ENCODE measurements at places on chromosomes 12 and 14.

- DNase-seq, result no peak
These were observed 1037.8 kb downstream of the BCL11B start for GRCh38 chr14:98234208-98234607.

- DNase-seq, result no peak
These were observed 13.7 kb downstream of the ARID2 start for GRCh38 chr12:45743247-45743646.

DNA sequence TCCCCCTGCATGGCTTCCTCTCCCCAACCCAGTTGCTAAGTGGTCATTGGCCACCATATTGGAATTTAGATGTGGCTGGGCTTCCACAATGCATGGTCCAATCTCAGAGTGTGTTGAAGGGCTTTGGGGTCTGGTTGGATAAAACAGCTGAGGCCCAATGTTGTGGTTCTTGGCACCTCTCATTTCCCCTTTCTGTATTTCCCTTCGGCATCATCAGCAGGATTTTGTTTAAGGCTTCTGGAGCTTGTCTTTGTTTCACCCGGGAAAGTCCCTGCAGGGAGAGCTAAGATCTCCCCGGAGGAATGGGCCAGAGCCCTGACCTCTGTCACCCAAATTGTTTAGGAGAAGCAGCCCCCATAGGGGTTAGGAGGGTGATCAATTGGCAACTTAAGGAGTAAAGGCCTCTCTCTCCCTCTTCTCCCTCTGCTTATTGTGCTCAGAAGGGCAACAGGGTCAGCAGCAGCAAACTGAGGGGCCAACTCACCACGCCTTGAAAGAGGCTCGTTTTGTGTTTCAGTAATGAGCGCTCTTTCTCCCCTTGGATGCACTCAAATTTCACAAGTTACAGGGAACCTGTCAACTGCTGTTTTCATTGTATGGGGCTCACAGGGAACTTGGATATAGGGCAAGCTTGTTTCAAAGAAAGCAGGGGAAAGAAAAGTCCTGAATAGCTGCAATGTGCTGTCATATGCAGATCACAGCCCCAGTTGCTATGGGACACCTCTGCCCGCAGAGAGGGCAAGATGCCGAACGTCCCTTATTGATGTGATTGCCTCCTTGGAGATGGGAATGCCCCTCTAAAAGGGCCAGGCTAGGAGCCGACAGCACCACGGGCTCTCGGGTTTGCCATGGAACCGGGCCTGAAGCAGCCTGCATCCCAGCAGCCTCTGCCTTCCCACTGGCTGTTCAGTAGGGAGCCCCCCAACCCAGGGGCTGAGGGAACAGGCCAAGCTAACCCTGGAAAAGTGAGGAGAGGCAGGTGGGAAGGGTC lies 223.7 kb downstream of the ZFP36L1 start:
- no peak for DNase-seq

DNA sequence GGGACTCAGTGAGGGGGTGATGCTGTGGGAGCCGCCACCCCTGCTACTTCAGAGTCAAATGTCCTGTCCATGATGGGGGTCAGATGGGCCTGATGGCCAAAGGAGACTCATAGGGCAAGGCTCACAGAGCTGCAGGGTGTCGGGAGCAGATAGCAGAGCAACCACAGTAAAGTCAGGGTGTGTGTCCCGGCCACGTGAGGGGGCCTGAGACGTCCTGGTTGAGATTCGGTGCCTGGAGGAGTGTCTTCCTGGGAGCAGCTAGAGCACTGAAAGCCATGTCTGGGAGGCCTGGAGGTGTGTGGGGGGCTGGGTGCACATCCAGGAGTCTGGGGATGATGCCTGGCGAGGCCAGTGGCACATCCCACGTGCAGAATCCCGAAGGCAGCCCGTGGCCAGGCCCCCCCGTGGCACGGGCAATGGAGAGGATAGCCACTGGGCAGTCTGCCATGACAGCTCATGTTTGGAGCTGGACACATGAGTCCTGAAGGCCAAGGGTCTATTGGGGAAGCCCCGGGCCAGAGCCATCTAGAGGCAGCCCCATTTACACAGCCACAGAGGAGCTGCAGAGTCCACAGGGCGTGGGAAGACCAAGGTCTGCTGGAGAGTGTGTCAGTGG lies 308.0 kb upstream of the SFSWAP start:
- no peak for DNase-seq

DNA sequence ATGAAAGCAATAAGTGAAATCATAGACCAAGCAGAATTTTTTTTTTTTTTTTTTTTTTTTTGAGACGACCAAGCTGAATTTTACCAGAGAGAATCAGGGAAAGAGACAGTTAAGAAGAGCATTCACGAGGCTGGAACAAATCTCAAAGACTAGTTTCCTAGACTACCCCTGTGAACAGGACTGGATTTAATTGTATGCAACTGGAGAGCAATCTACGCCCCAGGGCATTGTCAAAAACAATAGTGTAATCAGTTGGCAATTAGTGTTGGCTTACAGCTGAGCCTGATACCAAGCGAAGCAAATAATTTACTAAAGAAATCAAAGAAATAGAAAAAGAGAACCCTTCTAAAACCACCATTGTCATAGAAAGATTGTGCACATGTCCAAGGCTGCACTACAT lies 232.9 kb upstream of the CPNE8 start:
- DNase-seq, result no peak

GRCh38 chr12:91178781-91179180 lies 3.8 kb downstream of the DCN start:
- no peak for DNase-seq

DNA sequence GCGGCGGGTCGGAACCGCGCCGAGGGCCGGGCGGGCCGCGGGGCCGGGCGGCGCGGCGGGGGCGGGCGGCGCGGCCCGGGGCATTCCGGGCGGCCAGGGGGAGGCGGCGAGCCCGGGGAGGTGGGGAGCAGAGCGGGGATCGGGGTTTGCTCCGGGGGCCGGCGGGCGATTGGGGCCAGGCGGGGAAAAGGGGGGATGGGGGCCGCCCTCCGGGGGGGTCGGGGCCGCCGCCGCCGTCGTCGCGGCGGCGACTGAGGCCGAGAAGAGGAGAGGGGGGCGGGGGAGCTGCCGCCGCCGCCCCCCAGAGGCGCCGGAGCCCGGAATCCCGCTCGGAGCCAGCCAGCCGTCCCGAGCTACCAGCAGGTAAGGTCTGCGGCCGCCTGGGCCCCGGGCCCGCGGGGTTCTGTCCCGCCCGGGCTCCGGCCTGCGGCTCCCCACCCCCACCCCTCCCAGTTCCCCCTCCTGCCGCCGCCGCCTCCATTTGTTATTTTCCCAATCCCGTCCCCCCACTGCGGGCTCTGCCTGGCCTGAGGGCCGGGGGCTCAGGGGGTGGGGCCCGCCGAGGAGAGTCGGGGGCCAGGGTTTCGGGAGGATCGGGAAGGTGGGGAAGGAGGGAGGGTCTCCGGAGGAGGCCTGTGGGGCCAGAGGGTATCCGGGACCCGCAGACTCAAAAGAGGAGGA lies 403 bp downstream of the ATN1 start:
- DNase-seq, result no peak

GRCh38 chr14:63448841-63449240 lies 94.3 kb downstream of the PPP2R5E start:
- no peak for DNase-seq

DNA sequence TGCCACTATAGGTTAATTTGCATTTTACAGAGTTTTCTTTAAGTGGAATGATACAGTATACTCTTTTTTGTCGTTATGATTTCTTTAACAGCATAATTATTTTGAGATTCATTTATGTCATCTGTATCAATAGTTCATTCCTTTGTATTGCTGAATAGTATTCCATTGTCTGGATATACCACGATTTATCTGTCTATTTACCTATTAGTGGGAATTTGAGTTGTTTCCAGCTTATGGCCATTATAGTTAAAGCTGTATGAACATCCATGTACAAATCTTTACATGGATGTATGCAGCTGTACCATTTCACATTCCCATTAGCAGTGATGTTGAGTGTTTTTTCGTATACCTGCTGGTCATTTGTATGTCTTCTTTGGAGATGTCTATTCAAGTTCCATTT lies 163.9 kb downstream of the ETNK1 start:
- DNase-seq, result no peak

- DNase-seq, result no peak
These were observed 15.5 kb upstream of the KLC1 start for GRCh38 chr14:103613517-103613916.

DNA sequence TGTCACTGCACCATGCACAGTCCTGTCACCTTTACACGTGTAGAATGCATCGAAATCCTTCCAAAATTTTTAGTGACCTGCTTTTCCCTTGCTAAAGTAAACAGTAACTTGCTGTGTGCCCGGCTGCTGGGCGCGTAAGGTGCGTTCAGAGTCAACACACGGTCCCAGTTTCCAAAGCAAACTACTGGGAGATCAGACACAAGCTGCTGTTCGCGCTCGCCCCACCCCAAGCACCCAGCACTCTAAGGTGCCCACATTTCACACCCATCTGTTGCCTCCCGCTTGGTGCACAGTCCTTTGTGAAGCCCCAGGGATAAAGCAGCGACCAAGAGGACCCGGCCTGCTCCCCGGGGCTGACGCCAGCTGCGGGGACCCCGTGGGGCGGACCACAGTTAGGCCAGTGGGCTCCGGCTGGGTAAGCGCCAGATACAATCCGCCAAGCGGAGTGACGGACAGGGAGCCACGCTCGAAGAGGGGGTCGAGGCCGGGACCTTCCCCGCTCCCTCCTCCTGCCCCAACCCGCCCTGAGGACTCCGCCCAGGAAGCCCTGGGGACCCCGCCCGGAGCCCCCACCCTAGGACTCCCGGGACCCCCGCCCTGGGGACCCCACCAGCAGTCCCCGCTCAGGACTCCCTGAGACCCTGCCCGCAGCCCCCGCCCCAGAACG lies 633 bp downstream of the STX2 start:
- DNase-seq, result peak; percentile 6

- DNase-seq, result no peak
These were observed 396.7 kb upstream of the OR4E1 start for GRCh38 chr14:22070119-22070982.

Data from effector memory CD8-positive, alpha-beta T cell (primary cell).